NCI-H187 treated with DMSO at 0.1 percent for 48 hours (cell line): ENCODE measurements at places on chromosomes 1 and 21.
A peak's percentile ranks its signal among the peaks of the same experiment; 100 is the strongest.

DNA sequence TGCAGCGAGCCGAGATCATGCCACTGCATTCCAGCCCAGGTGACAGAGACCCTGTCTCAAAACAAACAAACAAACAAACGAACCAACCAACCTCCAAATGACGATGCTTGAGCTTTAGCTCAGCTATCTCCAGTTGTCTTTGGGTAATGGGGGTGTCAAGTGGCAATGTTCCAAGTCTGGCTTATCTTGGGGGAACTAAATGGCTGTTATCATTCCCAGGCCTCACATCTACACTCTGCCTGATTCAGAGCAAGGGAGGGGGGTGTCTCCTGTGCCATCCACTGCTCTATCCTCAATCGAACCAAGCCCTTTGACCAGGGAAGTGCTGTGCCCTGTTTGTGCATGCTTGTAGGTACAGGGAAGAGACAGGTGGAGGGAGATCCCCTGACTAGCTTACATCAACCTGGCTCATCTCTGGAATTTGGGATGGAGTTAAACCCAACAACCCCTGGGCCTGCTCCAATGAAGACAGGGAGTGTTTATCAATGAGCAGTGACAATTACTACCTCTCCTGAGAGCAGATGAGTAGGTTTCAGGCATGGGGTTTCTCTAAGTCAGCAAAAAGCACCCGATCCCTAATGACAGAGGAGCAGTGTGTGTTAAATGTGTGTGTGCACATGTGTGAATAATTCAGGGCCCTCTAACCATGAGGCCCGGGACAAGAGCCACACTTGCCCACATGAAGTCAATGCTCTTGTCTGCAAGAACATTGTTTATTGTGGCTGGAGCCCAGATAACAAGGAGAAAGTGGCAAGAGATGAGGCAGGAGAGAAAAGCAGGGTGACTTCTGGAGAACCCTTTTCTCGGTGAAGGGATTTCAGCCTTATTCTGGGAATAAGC, 20.3 kb upstream of the IL6R start:
- no peak for DNase-seq

- DNase-seq = no peak
These were observed 82.6 kb upstream of the GALNT2 start for GRCh38 chr1:229984310-229984991.

DNA sequence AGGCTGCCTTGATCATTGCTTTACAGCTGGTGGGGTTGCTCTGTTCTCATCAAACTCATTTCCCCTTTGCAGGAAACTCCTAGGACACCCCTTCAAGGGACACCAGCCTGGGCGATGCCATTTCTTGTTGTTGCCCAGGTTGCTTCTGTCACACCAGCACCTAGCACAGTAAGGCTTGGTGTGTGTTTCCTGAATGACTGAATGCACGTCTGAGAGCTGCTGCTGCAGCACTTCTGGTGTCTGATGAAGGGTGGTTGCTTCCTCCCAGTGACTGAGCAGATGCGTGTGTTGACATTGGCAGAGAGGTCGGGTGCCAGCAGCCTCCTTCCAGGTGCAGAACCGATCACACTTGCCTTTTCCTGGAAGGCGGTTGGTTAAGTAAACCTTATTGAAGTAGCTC, 477.4 kb downstream of the CAMTA1 start:
- peak; percentile 92 for DNase-seq

- no peak for DNase-seq
These were observed 44.2 kb upstream of the ECE1 start for GRCh38 chr1:21334214-21335087.

DNA sequence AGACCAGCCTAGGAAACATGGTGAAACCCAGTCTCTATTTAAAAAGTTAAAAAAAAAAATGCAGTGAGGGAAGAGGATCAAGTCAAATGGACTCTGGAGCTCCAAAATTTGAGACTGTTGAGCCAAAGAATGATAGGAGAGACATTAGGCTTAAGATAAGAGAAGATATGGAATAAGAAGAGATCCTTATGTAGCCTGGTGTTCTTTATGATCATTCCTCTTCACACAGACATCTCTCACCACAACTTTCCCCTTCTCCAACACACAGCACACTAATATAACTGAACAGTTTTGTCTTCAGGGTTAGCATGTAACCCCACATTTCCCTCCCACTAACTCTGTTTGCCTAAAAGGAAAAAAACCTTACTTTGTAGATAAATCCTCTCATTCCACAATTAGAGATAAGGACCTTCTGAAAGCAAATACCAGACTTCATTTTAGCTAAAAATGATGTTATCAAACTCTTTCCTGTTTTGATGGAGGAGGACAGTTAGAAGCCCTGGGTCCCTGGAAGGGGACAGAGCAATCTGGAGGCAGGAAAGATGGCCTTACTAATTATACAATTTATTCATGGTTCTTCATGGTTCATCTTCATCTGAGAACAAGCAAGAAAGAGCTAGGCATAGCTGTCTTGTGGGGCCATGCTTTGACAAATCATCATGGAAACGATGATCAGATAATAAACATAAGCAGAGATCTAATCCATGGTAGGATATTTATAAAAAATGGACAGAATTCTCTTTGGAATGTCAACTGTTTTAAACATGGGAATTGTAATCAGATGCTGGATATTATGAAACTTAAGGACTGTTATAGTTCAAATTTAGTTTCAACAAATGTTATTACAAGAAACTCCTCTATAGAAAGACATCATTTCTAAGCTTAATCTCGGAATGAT, 96.7 kb upstream of the S1PR1 start:
- no peak for DNase-seq

DNA sequence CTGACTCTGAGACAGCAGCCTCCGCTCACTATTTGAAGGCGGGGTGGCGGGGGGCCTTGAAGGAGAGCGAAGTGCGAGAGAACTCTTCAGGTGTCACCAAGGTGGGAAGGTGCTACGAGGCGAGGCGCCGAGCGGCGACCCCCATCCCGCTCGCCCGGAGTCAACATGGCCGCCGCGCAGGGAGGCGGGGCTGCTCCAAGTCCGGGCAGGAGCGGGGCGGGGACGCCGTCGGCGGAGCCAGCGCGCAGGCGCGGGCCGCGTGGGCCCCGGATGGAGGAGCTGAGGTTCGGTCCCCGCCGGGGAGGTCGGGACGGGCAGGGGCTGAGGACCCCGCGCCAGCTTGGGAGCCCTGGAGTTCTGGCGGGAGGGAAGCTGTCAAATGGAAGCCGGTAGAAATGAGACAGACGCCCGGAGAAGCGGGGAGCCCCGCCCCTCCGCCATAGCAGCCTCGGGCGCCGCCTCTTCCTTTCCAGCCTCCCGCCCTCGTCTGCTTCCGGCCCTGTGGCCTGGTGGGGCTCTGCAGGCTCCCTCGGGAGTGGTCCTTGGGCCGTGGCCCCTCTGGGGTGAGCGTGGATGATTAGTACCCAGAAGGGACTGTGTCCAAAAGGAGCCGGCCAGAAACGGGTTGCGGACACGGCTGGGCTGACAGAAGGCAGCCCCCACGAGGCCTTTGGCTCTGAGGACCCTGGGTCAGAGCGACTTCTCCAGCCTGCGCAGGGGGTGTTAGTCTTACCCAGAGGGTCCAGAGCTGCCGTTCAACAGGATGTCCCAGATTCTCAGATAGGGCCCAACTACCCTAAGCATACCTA, at the start of gene PIGV:
TSS of gene PIGV (plus strand) at position 245 of the 809 bp plus-strand sequence. CDS start 2,866 bp downstream, outside the sequence.
- DNase-seq = peak; percentile 21

- DNase-seq = no peak
These were observed 65.2 kb upstream of the MARK1 start for GRCh38 chr1:220462752-220463151.

- DNase-seq = no peak
These were observed 66.8 kb downstream of the OBSCN start for GRCh38 chr1:228274452-228275178.

DNA sequence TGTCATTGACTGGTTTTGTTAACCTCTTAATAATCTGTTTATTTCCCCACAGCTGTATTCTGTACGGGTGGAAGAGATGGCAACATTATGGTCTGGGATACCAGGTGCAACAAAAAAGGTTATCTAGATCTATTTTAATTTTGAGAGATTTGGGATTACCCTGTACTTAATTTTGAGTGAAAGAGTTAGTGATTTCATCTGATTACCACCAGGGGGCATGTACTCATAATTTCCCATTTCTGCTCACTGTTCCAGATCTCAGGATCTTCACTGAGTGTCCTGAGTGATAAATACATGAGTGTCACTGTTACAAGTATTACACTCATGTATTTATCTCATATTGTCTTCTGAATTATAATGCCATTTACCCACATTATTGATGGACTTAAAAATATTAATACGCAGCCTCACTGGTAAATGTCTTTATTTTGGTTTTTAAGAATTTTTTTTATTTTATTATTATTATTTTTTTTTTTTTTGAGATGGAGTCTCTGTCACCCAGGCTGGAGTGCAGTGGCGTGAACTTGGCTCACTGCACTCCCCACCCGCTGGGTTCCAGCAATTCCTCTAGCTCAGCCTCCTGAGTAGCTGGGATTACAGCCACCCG, 27.4 kb downstream of the DTL start:
- no peak for DNase-seq

DNA sequence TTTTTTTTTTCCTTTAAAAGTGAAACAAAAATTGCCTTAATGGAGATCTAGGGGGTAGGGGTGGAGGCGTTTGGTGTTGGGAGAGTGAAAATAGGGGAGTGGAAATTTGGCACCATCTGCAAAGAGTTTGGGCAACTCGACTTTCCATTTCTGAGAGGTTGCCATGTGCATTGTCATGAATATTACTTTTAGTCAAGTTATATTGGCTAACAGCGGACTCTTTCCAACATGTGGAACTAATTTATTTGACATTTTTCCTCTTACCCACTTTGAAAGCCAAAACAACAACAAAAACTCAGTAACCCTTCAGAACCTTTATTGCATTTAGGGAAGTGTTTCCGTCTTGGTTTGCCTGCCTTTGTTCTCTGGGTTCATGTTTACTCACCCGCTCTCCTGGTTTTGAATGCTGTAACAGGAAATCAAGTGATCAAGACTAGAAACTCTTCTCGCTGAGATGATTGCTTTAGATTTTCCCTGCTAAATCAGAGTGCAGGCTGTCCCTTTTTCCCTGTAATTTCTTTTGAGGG, 70.4 kb downstream of the CACHD1 start:
- no peak for DNase-seq

DNA sequence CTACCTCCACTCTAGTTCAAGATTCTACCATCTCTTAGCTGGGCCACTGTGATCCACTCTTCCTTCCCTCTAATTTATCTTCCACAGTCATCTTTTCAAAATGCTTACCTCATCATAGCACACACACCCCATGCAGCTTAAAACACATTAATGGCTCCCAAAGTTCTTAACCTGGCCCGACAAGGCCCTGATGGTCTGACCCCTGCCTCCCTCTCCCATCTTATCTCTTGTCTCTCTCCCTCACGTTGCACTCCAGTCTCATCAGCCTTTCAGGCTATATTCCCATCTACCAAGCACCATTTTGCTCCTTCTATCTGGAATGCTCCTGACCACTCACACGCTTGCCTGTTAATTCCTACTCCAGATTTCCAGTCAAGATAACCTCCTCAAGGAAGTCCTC, 2.5 kb upstream of the ZBTB8A start:
- no peak for DNase-seq

GRCh38 chr1:41315146-41315822, 46.0 kb upstream of the FOXO6 start:
- DNase-seq = no peak

DNA sequence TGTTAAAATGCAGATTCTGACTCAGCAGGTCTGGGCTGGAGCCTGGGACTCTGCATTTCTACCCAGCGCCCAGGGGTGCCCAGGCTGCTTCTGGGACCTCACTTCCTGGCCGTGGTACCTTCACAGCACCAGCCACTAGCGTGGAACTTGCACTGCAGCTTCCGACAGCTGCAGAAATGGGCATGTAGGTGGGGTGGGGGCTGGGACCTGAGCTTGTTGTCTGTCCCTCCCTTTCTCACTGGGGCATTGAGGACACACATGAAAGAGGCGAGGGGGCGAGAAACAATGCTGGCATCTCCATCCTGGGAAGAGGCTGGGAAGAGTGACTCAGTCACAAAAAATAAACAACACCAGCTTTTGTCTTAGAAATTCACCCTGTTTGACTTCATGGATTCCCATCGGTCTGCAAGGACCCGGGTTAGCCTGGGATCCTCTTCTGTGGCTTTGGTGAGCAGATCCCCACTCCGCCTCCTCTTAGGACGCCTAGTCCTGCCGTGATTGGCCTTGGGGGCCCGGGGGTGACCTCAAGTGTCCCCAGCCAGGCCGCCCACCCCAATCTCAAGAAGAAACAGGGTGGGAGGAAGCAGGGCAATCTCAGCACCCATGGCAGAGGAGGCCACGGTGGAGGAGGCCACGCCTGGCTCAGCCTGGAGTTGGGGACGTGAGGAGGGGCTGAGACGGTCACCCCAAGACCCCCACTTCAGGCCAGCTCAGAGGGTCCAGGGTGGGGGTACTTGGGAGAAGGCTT, 29.9 kb upstream of the POFUT2 start:
- DNase-seq = no peak

GRCh38 chr1:91876781-91877573, 9.0 kb downstream of the TGFBR3 start:
- no peak for DNase-seq

DNA sequence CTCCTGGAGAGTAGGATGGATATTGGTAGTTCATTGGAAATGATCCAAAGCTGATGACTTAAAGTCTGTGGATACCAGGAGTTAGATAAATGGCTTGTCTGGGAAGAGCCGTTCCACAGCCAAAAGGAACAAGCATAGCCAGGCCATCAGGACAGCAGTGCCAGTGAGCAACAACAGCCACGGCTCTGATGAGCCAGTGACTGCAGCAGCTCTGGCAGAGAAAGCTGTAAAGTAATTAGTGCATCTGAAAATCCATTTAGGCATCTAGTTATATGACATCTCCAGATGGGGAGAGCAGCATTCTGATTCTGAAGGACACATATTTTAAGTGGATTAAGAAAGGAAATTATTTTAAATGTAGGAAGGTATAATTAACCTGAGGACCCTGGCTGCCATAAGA, 256.2 kb upstream of the PLXNA2 start:
- DNase-seq = no peak

DNA sequence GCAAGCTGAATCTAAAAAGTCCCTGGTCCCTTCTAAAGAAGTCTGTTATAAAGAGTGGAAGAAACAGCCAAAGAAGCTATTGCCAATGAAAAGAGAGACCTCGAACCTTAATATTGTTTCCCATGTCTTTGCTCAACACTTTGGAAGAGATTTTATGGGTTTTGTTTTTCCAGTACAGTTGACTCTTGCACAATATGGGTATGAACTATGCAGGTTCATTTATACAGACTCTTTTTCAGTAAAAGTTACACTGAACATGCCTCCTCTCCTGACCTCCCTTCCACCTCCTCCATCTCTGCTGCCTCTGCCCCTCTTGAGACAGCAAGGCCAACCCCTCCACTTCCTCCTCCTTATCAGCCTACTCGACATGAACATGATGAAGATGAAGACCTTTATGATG, 332.5 kb downstream of the SETD4 start:
- DNase-seq = no peak

- no peak for DNase-seq
These were observed 182.1 kb downstream of the ETS2 start for GRCh38 chr21:38987633-38988508.

- DNase-seq = no peak
These were observed 20.9 kb downstream of the DPH5 start for GRCh38 chr1:101004670-101005069.

DNA sequence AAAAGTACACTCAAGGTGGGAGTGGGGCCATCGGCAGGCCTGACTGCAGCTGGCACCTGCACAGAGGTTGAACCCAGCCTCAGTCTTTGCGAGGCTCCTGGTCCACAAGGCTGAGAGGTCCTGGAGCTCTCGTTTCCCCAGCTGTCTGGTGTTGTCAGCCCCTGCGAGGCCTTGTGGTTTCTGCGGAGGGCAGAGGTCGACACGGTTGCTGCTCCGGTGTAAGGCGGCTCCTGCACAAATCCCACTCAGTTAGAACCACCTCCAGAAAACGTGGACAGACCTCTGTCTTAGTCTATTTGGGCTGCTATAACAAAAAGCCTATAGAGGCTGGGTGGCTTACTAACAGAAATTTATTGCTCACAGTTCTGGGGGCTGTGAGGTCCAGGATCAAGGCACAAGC, 5.8 kb downstream of the KIAA1614 start:
- DNase-seq = no peak
